EL (cell line): ENCODE measurements at places on chromosomes 11 and 22.

- DNase-seq: peak; percentile 4
Observed at GRCh38 chr11:89436071-89436470, 55.1 kb downstream of the NOX4 start.

GRCh38 chr11:71917646-71918140 is 10.7 kb downstream of the XNDC1N start:
- no peak for DNase-seq

GRCh38 chr11:111378861-111379601 is at the start of gene POU2AF1:
TSS of gene POU2AF1 (minus strand) at chr11:111379275. CDS start at chr11:111379177, 98 bp downstream.
- DNase-seq: peak; percentile 5

DNA sequence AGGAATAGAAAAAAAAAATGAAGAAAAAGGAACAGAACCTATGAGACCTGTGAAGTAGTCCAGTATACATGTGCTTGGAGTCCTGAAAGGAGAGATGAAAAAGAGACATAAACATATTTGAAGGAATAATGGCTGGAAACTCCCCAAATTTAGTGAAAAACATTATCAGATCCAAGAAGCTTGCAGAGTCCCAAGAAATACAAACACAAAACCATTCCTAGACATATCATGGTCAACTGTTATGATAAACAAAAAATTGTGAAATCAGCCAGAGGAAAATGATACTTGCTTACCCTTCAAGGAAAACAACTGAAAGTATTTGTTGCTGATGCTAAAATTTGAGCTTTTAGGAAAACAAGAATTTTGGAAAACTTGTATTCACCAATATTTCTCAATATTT is 250.1 kb downstream of the DDX10 start:
- no peak for DNase-seq

DNA sequence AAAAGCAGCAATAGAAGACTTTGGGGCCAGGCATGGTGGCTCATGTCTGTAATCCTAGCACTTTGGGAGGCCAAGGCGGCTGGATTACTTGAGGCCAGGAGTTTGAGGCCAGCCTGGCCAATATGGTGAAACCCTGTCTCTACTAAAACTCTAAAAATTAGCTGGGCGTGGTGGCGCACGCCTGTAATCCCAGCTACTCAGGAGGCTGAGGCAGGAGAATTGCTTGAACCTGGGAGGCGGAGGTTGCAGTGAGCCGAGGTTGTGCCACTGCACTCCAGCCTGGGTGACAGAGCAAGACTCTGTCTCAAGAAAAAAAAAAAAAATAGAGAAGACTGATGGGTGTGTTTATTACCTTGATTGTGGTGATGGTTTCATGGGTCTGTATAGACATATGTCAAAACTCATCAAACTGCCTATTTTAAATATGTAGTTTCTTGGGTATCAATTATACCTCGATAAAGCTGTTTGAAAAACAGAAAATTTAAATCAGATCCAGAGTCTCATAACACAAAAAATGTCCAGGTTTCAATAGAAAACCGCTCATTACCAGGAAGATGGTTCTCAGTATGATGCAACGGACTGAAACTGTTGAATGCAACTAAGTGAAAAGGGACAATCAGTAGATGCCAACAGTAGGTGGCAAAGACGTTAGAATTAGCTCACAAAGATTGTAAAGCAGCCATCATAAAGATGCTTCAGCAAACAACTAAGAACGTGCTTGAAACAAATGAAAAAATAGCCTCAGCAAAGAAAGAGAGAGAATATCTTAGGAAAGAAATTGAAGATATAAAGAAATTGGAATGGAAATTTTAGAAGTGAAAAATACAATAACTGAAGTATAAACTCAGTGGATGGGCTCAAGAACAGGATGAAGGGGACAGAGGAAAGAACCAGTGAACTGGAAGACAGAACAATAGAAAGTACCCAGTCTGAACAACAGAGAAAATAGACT is 33.1 kb upstream of the SEPTIN5 start:
- no peak for DNase-seq

DNA sequence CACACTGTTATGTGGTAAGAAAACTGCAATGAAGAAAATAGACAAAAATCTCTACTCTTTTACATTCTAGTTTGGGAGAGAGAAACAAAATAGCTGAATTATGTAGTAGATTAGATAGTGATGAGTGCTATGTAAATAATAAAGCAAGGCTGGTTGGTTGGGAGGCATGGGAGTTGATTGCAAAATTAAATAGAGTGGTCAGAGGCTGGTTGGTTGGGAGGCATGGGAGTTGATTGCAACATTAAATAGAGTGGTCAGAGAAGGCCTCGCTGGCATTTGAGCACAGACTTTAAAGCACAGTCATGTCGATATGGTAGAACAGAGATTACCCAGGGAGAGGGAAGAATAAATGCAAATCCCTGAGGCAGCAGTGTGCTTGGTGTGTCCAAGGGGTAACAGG is 22.4 kb downstream of the SIK2 start:
- no peak for DNase-seq

DNA sequence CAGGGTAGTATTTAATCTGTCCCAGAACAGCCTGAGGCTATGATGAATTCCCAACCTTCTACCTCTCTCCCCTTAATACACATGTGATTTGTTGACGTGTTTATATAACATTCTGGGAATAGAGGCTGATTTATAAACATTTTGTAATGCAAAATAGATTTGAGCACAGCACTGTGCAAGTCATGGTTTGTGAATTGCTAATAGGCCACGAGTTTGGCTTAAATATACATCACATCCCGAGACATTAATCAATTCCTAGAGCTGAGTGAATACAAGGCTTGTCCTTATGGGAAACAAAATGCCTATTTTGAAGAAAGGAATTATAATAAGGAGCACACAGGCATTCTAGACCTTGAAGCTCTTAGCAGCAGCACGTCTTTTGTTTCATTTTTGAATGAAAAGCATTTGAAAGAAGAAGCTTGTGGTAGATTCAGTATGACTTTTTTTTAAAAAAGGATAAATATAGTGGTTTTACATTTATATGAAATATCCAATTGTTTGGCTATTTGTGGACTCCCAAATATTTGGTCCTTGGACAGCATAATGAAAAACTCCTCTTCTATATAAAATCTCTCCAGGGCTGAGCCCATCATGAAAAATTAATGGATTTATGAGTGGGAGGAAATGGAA is 116.4 kb downstream of the SLC17A6 start:
- DNase-seq: no peak

DNA sequence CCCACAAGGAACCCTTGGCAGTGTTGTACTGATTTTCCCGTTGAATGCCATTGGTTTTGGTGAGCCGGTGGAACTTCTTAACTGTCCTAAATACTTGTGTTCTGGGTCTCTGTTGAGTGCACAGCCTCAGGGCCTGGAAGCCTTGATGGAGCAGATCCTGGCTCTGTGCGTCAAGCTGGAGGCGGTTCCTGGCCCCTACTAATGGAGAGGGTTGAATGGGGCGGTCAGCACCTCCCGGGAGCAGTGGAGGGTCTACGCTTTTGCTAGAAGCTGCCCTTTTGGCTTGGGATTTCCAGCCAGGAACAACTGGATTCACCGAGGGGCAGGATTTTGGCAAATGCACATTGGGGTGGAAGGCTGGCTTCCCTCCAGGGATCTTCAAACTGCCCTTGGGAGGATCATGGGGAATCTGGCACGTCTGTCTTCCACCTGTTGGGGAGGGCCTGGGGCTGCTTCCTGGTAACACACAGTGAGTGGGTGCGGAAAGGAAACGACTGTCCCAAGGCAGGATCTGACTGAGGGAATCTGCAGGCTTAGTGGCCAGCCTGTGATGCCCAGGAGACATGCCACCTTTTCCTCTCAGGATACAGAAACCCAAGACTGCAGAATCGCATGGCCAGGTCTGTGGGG is 6.9 kb upstream of the OSBPL5 start:
- no peak for DNase-seq

DNA sequence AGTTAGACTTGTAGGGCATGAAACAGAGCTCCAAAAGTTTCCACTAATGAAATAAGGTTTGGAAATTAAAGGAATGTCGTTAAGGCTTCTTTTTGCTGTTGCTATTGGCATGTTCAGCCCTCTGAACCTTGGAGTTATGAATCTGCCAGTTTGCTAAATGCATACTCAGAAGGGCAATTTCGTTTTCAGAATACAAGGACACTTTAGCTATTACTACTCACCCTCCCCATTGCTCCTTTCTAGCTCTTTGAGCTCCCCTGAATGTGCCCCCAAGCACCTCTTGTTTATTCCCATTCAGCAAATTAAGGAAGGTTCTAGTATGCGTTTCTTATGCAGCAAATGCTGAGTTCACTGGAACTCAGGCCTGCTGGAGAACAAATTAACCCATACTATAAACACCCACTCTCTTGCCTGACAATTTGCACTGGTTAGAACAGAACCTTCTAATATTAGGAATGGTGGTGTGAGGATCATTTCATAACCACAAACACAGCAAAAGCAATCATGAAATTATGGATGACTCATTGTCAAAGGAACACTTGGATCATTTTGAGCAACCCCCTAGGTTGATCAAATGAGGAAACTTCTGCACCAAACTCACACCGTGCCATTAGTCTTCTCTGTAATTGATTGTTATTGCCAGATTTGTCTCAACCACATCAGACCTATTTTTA is 26.2 kb upstream of the LIN7C start:
- peak; percentile 17 for DNase-seq

DNA sequence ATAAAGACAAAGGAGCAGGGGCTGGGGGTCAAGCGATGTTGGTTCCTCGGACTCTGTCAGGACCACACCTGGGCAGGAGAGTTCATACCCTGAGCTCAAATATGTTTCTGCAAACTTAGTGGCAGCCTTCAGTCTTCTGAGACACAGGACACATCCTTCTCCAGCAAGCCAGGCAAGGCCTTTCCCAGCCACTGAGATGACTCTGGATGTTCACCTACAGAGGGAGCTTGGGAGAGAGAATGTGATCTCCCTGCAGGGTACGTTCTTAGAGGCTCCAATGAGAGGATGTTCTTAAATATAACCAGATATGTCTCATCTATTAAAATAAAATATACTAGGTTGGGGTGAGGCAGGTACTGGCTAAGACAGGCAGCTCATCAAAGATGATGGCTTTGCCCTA is 461.5 kb downstream of the OPCML start:
- DNase-seq: no peak

DNA sequence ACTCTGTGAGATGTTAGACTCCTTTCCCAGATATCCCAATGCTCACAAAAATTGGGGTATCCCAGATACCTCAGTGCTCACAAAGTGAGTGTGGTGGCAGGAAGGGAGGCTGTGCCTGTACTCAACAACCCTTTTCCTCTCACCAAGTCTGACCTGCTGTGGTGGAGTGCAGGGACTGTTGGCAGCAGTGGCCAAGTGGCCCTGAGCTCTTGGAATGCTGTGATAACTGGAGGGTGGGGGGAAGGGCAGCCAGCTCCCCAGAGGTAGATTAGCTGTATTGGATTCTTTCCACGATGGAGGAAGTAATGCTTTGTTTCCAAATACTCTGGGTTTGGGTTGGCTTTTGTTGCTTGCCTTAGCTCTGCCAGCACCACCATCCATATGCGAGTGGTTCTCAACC is 46.0 kb upstream of the OR9Q1 start:
- DNase-seq: no peak

GRCh38 chr11:129102756-129103155 is 89.4 kb downstream of the ARHGAP32 start:
- DNase-seq: no peak

DNA sequence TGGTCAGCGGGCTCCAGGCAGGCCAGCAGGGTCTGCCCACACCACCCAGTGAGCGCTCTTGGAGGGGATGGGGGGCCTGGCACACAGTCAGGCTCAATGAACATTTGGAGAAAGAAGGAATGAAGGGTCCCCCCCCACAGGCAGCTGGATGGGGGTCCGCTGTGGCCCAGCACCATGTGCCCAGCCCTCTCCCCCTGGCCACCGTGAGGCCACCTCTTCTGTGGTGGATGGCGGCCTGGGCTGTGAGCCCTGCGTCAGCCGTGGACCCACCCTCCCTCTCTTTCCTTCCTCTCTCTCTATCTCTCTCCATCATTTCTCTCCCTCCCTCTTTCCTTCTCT is 35.1 kb upstream of the MUC5AC start:
- DNase-seq: no peak

DNA sequence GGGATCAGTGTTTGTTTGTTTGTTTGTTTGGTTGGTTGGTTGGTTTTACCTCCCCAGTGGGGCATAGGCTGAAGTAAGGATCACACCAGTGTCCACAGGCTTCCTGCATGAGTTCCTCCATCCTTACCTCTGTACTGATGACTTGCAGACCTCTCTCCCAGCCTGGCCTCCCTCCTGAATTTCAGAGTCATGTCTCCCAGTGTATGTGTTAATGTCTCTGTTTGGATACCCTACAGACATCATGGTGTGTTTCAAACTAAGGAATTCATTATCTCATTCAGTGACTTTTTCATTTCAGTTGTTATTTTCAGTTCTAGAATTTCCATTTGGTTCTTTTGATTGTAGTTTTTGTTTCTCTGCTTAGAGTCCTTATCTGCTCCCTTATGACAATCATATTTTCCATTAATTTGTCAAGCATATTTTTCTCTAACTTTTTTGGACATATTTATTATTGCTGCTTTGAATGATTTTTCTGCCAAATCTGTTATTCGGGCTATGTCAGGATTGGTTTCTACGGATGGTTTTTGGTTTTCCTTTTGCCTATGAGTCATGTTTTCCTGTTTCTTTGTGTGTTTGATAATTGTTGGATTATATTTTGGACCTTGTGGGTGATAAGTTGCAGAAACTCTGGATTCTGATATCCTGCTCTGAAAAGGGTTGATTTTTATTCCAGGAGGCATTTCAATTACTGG is 23.6 kb downstream of the MYEOV start:
- no peak for DNase-seq

DNA sequence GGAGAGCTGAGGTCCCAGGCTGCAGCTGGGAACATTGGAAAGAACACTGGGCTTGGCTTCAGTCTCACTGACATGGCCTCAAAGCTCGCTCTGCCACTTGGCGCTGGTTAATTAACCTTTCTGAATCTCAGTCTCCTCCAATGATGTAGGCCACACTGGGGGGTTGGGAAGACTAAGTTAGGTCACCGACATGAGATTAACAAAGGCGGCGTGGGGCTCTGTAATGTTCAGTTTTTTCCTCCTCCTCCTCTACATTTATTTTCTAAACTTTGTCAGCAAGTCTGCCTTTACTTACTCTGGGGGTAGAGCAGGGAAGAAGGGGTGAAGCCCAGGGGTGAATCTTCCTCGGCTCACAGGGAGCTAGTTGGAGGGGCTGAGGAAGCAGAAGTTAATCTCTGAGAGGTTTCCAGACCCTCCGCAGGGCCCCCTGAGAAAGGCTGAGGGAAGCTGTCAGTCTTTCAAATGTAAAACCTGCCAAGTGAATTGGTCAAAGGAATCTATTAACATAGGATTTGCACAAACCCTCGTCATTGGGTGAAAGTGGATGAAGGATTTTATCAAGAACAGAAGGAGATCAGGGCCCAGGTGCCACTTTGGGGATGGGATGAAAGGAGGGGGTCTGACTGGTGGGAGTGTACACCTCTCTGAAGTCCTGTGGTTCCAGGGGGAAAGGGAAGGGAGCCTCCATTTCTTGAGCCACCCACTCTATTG is 32.1 kb upstream of the TENM4 start:
- DNase-seq: no peak
